ENCODE measurements at places on chromosomes 2 and 18. TPM values are rescaled to one million over a fixed set of nuclear protein-coding genes. Genes with fewer than 3 reads are reported as not detected.

DNA sequence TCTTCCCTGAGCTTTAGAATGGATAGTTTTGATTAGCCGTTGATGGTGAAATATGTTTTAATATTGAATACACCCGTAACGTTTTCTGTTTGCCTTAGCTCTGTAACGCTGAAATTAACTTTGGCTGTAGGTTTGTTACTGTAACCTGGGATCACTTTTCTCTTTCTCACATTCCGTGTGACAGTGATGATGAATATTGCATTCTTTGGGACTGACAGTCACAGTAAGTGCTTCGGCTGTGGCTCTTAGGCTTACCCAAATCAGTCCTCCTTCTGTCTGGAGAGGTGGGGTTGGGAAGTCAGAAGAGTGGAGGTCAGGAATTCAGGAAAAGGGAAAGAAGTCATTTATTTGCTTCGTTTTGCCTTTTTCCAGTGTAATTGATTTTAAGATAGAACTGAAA is 18.0 kb downstream of the RMC1 start:
- no peak for DNase-seq

GRCh38 chr2:1418566-1418965 is 5.3 kb downstream of the TPO start:
- DNase-seq: no peak

GRCh38 chr2:19543663-19544383 is 185.4 kb upstream of the OSR1 start:
- no peak for DNase-seq

DNA sequence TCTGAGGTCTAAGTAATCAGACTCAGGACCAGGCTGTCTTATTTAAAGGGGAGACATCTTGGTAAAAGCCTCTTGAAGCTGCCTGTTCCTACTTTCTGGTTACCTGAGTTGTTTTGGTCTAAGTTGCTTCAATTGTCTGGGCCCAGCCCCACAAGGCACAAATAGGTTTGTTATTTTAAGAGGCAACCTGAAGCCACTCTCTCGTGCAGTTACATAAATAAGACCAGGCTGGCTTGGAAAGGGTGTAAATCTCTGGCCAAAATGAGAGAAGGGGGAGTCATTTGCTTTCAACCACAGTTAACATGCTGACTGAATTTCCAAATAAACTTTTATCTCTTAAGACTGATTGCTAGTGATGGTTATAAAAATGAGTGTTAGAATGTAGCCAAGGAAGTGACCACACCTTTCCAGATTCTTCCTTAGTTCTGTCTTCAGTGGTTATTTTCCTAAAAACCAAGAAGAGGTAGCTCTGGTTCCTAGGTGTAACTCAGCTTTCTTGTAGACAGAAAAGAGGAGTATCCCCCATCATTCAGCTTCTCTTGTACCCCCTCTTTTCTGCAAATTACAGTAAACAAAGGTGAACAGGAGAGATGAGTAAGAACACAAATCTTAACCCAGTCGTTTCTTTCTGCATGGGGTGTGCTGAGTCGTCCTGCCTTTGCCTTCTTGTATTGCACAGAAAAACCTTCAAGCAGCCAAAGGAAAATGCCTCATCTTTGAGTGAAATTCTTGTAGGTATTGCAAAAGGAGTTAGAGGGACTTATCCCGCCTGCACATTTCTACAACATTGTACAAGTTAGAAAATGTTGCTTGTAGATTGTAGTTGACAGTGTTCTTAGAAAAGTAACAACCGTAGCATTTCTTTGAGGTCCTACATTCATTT is 161.5 kb upstream of the NT5C1B start:
- DNase-seq: peak; percentile 11

DNA sequence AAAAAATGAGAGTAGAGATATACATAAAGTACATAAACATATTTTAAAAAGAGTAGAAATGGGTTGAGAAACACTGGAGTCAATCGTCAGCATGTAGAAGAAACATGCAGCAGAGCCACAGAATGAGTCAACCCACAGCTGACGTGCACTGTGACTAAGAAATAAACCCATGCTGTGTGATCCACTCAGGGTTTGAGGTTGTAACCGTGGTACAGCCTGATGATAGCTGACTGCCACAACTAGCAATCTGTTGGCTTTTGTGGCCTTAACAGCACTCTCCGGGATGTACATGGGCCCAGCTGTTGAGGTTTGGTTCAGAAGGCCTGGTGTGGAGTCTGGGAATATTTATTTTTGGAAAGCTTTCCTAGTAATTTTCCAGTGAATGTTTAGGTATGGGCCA is 554.4 kb upstream of the MEX3C start:
- no peak for DNase-seq

GRCh38 chr18:26908906-26909305 is 43.4 kb upstream of the AQP4 start:
- no peak for DNase-seq

Gene ITSN2
- total RNA-seq: 31.7 TPM

DNA sequence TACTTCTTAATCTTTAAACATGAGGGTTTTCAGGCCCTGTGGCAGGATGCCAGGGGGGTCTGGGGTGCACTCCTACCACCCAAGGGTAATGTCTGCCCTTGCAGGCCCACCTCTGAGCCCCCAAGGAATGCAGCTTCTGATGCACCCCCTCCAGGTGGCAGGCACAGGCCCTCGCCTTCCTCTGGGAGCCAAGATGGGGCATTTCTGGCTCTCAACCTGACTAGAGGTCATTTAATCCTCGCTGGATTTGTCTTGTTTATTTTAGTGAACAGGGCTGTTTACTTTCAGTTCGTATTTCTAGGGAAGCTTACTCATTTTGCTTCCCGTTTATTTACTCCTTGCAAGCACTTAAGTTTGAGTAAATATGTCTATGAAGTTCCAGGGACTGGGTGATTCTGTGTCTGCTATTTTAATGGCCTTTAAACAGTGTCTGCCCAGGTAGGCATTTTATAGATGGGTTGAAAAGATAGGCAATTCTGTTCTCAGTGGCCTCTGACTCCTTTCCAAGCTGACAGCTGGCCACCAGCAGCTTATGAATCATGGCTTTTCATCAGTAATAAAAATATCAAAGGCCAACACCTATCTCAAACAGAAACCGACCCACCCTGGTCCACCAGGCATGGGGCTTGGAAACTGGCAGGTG is 11.1 kb upstream of the DNPEP start:
- no peak for DNase-seq

DNA sequence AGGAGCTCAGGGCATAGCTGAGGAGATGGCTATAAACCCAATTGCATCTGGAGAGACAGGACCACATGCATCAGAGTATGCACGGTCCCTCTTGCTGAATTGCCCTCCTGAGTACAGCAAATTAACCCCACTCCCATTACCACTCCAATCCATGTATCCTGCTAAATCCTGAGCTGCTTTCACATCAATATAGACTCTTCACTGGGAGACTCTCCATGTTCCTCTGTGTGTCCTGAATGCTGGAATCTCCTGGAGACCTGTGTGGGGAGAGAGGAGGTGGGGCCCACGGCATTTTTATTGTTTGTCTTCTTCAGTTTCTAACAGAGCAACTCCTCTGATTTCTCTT is 41.6 kb downstream of the THNSL2 start:
- DNase-seq: no peak

GRCh38 chr2:41924709-41925408 is 123.0 kb upstream of the PKDCC start:
- no peak for DNase-seq

Gene ACSL3
- 56.7 TPM for total RNA-seq

DNA sequence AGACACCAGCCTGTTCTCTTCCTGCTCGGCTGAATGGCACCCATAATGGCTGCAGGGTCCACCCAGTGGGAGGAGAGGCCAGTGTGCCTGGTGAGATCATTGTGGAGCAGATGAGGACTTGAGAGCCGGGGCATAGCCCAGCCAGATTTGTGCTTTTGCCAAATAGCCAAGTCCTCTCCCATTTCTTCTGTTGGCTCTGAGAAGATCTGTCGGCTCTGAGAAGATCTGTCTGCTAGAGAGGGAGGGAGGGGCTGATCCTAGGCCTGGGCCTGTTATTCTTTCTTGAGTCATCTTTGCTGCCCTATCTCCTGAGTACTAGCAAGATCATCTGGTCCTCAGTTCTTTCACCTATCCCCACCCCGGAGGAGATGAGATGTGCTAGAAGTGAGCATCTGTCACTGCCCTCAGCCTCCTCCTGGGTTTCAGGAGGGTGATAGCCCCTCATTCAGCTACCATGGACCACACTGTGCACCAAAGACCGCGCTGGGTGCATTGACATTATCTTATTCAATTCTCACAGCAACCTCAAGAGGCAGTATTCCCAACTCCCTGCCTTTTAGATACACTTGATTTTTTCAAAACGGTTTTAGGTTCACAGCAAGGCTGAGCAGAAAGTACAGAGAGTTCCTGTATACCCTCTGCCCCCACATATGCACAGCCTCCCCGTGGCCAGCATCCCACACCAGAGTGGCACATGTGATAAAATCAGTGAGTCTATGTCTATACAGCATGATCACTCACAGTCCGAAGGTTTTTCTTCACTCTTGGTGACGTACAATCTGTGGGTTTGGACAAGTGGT is 98.6 kb downstream of the CAPN13 start:
- DNase-seq: no peak

Gene GREB1L
- total RNA-seq: 4.2 TPM

Gene GPR75
- 2.3 TPM for total RNA-seq

DNA sequence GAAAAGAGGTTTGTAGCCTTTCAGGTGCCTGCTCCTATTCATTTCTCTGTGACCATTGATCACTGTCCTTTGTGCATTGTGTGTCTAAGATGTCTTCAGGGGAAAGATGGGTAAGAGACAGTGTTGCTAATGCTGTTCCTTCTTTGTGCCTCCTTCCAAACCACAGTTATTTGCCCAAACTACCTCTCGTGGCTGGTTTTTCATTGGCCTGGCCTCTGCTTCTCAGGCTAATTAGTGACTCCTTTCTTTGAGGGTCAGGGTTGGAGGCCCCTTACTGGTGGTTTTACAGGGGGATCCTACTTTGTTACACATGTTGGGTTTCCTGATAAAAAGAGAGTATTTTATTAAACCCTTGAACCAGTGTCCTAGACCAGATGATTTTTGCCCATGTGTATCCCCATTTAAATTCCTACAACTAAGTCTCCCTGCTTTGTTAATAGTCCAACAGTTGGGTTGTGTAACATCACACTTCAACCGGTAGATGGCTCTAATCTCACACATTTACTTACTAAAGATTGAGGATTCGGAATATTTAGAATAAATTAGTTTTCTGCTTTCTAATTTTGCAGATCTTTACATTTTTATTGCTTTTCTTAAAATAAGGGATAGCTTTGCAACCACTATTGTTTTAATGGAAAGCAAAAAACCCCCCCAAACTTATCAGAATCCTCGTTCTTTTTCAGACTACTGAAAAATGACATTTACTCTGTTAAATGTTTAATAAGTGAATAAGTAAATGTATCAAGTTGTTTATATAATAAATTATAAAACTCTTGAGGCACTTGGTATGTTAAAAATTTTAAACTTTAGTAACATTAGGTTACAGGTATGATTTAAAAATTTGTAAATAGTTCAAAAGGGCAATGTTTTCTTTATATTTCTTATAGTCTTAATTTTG is 2.4 kb downstream of the MARS2 start:
- DNase-seq: peak; percentile 30

Gene C1GALT1C1L
- 0.89 TPM for total RNA-seq

- DNase-seq: no peak
Measured at GRCh38 chr2:77642339-77642738, 120.2 kb upstream of the LRRTM4 start.

Gene ECEL1
- 0.30 TPM for total RNA-seq

Gene CASP8
- total RNA-seq: 17.0 TPM

- DNase-seq: no peak
Measured at GRCh38 chr2:60633615-60634014, 80.2 kb upstream of the BCL11A start.

Gene CD8B2
- 0.10 TPM for total RNA-seq

Gene TRIM43
- 0.10 TPM for total RNA-seq

DNA sequence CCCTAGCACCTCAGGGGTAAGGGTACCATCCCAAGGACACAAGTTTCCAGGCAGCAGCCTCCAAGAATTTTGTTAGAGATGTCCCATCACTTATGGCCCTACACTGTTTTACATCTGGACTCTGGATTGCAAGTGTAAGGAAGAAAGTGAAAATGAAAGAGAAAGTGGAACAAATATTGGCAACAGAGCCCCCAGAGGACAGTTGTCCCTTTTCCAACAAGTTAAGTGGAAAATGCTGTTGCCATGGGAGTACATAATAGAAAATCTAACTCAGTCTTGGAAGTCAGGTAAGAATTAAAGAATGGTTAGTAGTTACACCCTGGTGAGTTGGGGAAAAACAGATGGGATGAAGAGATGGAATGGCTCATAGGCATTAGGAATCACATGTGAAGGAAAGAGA is 50.6 kb downstream of the TTC21B start:
- peak; percentile 35 for DNase-seq

Gene KCNK3
- total RNA-seq: 0.49 TPM

DNA sequence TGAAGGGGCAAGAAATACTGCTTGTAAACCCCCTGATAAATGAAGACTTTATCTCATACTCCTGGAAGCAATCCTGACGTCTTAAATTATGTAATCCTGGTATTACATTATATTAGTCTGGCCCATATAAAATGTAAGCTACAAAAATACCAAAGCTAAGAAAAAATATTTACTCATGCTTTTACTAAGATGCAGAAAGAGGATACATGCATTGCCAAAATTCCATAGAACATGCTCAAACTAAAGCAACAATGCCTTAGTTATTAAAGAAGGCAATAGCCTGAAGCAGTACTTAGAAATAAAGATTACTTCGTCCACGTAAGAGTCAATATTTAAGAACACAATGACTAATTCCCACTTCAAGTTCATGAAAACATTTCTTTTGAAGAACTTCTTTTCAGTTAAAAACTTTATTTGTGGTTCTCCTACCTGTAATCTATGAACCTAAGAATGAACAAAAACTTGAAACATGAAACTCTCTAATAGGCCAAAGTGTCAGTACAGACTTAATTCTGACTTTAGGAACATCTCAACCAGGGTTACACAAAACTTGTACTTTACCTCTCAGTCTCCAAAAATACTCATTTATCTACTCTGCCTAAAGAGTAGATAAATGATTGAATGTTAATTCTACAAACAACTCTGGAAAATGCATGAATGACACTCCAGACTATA is 117.3 kb downstream of the THADA start:
- DNase-seq: peak; percentile 31

DNA sequence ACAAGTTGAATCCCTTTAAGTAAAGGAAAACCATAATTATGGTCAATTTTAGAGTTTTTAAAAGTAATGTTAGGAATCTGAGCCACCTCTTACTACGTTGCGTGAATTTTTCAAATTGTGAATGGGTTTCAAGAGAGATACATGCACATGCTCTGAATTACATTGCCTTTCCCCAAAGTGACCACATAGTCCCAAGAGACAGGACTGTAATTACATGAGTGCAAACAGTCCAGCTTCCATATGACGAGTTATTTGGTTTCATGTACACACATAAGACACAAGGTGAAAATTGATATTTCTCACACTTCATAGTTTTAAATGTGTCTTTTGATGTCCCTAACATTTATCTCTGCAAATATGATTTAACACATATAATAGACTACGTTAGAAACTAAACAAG is 850.8 kb downstream of the LRP1B start:
- DNase-seq: no peak

GRCh38 chr2:222869252-222869560 is 8.4 kb downstream of the ACSL3 start:
- no peak for DNase-seq

Gene GCG
- total RNA-seq: not detected

GRCh38 chr18:47983946-47984345 is 53.5 kb upstream of the SMAD2 start:
- peak; percentile 46 for DNase-seq
